Stimulated activated CD8-positive, alpha-beta memory T cell treated with anti-CD3 and anti-CD28 coated beads, Interleukin-4, amount 100 ng/mL, for 4 hours (primary cell): ENCODE measurements at places on chromosomes 3 and 15.

DNA sequence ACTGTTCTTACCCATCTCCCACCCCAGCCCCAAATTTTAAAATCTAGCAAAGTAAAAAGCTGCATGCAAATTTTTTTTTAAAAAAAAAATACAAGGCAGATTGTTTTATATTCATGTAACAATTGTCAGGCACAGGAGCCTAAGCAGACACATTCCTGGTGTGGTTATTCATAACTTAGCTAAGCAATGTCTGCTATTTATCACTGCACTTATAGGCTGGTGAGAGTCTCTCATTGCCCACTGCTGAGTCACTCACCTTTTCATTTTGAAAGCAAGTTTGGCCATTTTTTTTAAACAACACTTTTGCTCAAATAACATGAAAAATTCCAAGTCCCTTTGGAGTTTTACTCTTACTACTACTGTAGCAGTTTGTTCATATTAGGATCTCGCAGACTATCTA lies 413.9 kb downstream of the RBMS3 start:
- no peak for DNase-seq

DNA sequence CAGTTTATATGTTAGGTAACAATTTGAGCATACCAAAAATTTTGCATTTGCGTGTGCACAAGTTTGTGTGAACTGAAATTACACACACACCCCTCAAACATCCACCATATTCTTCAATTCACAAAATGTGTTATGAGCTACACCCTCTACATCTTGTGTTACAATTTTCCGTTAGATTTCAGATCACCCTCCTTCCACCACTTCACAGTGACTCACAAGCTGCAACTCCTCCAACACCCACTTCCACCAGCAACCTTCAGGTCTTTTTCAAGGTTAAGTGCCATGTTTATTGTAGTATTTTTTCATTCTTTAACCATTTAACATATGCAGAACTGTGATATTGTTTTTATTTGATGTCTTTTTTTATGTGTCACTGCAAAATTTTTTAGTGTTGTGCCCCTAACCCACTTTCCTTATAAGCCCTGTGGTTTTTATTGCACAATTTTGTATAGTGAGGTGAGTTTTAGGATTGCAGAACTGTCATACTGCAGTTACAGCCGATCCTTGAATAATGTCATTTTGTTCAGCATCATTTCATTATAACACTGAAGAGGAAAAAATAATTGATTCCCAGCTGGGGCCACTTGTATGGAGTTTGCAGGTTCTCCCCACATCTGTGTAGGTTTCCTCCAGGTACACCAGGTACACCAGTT lies 148.9 kb downstream of the PLCL2 start:
- no peak for DNase-seq

GRCh38 chr3:123031051-123031450 lies 3.5 kb upstream of the SEMA5B start:
- DNase-seq = no peak

DNA sequence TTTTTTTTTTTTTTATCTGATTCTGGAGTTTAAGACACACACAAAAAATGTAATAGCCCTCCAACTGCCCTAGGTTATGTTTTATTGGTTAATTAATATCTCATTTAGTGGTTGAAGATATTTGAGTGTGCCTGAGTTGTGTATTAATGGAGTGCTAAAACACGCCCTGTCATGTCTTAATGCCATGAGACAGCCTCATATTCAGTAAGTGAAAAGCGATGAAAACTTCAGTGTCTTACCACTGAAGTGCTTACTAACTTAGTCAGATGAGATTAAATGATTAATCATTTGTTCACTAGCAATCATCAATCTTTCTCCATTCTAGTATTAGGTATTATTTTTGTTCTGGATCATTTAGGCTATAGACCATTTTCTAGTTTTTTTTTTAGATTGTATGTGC lies 544.7 kb upstream of the ROBO2 start:
- DNase-seq = no peak

DNA sequence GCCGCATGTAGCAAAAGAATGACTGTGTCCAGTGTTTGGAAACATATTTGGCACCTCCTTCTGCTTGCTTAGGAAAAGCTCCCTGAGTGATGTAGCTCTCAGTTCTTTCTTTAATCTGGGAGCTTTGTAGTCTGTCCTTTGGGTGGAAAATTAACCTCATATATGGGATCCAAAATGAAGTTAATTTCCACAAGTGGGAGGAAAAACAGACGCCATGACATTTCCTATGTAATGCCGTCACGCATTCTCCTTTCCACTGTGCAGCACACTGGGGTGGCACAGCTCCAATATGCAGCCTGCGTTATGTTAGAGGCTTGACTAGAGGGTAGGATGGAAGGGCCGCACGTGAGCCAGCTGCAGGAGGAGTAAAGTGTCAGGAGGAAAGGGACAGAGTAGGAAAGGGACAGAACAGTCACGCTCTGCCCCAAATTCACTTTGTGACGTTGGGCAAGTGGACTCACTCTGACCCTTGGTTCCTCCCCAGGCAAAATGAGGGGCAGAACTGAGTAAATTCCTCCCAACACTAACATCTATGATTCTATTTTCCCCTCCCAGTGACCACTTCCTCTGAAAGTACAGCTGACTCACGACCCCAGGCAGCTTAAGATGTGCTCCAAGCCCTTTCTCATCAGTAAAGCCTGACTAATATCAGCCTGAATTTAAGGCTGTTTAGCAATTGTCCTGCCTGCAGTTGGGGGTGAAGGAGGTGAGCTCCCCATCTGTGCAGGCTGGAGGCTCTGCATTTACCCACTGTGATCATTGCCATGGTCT lies 176.5 kb upstream of the PFN2 start:
- DNase-seq = no peak

- no peak for DNase-seq
Observed at GRCh38 chr15:46961795-46962194, 755.5 kb upstream of the SEMA6D start.

DNA sequence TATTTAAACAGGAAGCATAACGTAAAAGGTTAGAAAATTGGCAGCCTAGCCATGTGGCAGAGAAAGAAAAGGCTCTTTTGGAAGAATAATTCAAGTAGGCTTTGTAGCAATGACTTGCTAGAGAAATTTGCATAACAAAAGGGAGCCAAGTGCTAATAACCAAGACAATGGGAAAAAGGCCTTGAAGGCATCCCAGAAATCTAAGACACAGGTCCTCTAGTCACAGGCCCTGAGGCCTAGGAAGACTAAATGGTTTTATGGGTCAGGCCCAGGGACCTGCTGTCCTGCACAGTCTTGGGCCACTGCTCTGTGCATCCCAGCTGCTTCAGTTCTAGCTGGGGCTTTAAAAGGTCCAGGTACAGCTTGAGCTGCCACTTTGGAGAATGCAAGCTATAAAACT lies 78.5 kb downstream of the FGF7 start:
- DNase-seq = no peak

DNA sequence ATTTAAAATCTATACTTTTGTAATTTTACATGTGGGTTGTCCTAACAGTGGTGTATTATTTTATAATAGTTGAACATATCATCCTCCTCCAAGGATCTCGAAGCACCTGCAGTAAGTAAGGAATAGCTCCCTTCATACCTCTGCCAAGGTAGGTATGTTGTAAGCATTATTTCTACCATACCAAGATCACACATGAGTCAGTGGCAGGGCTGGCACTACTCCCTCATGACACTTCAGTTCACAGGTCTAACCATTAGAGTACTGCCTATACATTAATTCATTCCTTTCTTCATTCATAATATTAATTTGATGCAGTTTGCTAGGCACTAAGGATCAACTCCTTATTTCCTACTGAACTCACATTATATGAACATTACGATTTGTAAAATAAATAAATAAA lies 11.9 kb upstream of the LEKR1 start:
- no peak for DNase-seq

GRCh38 chr3:127604035-127604434 lies 5.8 kb downstream of the MCM2 start:
- DNase-seq = no peak

GRCh38 chr3:29279806-29280205 lies 1.1 kb upstream of the RBMS3 start:
- DNase-seq = no peak

DNA sequence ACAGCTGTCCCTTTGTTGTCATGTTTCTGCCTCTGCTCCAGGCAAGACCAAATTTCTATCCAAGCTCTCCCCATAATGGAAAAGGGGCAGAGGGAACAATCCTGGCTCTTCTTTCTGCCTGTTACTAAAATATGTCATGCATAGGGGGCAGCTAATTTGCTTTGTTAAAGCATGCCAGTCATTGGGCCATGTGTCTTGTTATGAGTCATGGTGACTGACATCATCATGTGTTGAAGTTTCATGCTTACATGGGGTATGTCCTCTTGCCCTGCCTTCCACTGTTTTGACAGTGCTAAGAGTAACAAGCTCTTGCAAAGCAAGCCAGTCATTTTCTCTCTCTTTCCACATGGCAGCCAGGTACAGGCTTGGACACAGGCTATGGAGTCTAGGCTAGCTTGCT lies 268.9 kb downstream of the GABRB3 start:
- no peak for DNase-seq

DNA sequence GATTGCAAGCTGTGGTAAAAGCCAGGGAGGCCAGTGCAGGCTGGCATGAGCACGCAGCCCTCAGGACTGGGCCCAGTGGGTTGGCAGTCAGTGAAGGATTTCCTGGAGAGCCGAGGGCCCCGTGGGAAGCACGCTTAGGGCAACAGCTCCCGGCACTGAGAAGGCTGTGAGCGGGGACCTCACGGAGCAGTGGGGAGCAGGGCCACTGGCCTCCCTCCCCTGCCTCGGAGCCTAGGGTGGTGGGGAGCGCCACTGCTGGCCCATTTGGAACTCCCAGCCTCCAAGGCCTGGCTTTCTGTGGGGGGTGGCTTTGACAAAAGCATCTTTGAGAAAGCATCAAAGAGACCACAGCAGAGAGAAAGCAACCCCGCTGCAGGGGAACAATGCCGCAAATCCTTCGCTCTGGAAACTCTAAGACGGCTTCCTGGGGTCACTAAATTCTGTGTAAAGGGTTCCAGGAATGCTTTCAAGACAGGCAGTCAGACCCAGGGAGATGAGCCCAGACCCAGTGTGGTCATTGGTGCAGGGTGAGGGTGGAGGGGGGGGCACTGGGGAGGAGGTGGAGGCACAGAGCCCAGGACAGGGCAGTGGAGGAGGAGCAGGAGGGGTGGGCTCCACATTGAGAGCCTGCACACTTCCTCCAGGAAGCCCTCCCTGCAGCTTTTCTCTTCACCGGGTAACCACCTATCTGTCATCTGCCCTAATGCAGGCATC lies 9.5 kb upstream of the APBA2 start:
- DNase-seq = no peak

GRCh38 chr3:143653493-143653892 lies 194.8 kb downstream of the SLC9A9 start:
- DNase-seq = no peak

GRCh38 chr15:32884146-32884545 lies 166.3 kb downstream of the GREM1 start:
- DNase-seq = no peak

DNA sequence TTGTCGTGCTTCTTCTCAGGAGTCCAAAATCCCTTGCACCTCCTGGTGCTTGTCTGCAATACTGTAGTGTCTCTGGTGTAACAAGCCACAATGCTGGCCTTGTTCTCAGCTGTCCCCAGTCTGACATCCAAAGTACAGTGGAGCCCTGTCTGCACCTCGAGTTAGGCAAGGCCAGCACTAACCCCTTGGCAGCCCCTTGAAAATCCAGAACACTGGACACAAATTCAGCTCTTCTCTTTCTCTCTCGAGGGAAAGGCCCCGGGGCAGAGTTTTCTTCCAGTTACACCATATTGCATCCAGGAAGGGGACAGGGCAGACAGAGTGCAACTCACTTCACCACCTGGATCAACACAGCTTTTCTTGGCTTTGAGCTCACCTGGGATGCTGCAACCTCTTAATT lies 91.3 kb upstream of the ATP10A start:
- DNase-seq = no peak

DNA sequence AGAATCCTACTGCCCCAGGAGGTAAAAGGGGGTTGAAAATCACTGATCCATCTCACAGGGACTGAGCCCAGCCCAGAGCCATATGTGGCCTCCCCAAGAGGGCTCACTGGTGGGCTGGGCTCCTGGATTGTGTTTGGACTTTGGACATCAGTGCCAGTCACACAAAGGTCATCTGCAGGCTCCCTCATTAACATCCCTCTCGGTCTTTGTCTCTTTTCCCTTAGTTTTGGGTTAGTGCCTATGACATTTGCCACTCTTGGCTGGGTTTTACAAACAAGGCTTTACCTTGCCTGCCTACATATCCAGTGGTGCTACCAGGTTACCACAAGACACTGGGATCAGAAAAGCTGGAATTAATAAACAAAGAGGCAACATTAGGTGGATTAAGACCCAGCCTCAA lies 27.9 kb downstream of the IFT122 start:
- no peak for DNase-seq

DNA sequence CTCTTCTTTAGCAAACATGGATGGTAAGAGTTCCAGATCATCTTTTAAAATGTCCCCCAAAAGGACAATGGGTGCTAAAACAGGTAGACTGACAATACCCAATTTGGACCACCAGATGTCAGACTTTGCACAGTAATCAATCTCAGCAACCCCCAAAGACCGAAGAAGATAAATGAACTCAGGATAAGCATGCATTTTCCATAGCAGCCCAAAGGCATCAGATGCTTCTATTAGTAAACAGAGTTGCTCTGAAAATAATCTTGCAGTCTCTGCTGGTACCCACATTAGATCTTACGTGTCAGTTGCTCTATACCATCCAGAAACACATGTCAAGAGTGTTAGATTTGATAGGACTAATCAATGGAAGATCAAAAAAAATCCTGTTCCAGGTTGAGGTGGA lies 20.6 kb downstream of the MYH15 start:
- DNase-seq = no peak

DNA sequence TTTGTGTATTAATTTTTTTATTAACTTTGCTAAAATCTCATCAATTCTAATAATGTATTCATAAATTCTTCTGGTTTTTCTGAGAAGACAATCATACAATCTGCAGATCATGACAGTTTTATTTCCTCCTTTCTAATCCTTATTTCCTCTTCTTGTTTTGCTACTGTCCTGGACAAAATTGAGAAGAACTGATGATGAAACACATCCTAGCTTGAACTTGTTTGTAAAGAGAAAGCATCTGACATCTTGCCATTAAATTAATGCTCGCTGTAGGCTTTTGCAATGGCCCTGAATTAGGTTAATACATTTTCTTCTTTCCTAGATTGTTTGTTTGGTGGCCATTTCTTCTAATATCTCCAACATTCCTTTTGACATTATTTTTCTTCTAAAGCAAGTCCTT lies 110.9 kb upstream of the TPM1 start:
- no peak for DNase-seq

DNA sequence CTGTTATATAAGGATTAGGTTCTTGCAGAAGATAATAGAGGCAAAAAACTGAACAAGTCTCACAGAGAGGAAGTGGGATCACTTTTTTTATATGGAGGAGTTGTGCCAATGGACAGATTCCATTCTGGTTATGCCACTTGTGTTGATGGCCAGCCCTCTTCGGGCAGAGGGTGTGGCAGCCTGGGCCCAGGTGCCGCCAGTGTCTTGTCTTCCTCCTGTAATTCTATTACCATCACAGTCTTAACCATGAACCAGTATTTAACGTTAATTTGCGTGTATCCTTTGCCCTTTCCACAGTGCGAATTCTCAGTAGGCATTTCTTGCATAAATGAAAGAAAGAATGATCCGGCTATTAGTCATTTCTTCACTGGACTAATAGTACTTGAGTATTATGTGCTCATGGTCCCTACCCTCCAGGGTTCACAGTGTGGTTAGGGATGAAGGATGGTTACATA lies 7.0 kb upstream of the USP4 start:
- DNase-seq = no peak
